ENCODE measurements at places on chromosomes 3 and 15.

DNA sequence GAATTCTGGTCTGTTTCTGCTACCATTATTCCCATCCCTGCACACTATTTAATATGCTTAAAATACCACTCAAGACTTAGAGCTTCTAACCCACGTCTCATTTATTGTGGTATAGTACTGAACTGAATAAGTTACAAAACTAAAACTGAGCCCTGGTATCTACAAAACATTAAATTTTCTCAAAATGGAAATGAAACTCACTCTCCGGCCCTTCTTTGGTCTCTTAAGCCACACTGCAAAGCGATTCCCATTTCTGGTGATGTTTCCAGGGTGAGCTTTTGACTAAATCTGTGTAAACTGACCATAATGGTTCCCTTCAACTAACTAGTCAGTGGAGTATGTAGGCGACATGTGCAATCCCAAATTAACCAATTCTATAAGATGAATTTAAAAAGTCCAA lies 18.6 kb downstream of the KPNA4 start:
- no peak for DNase-seq

GRCh38 chr15:63763476-63764123 lies 70.1 kb downstream of the HERC1 start:
- no peak for DNase-seq

DNA sequence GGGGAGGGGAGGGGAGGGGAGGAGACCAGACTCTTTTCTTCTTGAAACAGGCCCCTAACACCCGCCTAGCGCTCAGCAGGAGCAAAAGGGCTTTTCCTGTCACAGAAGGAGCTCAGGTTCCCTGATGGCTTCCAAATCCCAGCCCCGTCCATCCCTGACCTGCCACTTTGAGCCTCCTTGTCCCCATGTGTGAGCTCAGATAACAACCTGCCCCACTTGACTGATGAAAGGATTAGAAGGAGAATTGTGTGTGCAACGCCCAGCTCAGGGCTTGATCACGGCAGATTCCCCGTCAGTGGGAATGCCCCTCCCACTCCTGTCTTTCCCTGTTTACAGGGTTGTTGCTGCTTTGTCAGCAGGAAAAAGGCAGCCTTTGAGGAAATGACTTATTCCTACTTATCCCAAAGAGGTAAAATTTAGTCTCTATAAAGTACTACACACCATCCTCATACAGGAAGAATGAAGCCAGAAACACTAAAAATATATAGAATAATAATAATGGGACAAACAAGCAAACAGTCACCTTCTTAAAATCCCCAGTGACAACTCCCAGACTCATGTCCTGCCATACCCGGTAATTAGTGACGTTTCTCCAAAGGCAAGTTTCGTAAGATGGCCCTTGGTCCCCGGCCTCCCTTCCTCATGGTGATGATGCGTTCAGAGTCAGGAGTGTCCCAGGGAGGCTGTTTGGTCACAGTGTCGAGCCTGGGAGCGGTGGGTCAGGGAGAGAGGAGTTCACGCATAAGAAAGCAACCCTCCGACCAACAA lies 6.1 kb upstream of the LRRC15 start:
- DNase-seq = no peak

DNA sequence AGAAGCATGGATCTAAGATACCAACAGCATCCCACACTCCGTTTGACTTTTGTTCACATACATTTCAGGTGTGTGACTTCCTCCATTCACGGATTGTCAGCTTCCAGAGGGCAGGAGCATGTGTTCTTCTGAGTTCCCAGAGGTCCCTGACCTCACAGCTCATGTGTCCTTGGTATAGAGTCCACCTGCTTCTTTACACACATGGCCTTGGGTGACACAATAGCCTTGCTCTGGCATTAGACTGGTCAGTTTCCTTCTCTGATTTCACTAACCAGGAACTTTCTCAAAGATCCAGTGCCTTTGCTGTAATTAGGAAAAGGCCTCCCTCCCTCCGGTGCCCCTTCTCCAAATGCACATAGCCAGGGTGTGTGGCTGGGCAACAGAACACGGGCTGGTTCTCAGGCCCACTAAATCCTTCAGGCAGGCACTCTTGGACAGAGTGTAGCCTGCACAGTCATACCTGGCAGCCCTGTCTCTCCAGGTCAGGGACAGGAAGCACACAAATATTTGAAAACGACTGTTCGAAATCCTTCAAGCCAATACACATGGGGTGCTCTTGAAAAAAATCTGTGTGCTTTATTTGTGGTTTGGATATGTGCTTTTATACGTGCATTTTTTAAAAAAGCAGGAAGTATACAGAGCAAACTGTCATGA lies 81.1 kb downstream of the TRIM42 start:
- no peak for DNase-seq

GRCh38 chr3:189455641-189456417 lies 175.4 kb upstream of the TP63 start:
- DNase-seq = no peak
